Endodermal cell (in vitro differentiated cells): ENCODE measurements at places on chromosomes 6 and 20.

DNA sequence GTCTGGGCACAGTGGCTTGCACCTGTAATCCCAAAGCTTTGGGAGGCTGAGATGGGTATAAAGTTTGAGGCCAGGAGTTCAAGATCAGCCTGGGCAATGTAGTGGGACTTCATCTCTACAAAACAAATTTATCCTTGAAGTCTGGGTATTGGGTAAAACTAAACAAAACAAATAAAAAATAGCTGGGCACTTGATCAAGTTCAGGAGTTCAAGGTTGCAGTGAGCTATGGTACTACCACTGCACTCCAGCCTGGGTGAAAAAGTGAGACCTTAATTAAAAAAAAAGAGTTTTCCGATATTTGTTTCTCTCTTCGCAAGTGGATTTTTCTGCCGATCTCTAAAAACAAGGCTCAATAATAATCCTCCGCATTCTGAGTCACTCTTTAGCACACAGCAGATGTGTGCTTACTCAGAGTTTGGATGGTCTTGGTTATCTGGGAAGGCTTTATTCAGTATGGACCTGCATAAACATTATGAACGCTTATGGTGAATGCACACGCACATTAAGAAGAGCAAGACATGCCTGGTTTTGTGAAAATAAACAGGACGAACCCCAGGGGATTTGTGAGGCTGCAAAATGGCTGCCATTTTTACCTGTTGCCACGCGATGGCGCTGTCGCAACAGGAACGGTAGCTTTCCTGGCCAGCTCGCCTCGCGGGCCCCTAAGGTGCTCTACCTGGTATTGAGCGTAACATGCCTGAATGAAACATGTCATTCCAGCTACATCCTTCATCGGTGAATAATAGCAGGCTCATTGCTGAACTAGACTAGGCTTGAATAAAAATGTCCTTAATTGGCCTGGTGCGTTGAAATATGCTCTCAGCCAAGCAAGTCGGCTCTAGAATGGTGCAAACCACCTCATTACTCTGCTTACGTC, 6.0 kb downstream of the OPN5 start:
- peak; percentile 84 for DNase-seq

- DNase-seq, result peak; percentile 71
Measured at GRCh38 chr6:137867685-137868509, 838 bp downstream of the TNFAIP3 start.

DNA sequence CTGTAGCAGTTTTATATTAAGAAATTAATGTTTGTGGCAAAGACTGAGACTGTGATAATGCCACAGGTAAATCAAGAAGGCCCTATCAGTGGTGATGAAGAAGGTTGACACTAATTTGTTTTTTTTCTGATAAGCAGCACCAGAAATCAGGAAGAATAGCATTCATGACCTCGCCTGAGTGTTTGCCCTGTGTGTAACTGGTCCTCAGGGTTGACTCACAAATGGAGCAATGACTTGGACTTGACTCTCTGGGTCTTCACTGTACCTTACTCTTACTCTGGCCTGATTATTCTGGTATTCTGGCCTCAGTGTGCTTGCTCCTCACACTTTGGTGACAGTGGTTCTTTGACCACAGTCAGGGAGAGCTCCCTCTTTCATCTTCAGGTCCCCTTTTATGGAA, 243.9 kb downstream of the HAO1 start:
- DNase-seq, result no peak

GRCh38 chr20:56347628-56348304, 11.0 kb upstream of the FAM210B start:
- peak; percentile 80 for DNase-seq

DNA sequence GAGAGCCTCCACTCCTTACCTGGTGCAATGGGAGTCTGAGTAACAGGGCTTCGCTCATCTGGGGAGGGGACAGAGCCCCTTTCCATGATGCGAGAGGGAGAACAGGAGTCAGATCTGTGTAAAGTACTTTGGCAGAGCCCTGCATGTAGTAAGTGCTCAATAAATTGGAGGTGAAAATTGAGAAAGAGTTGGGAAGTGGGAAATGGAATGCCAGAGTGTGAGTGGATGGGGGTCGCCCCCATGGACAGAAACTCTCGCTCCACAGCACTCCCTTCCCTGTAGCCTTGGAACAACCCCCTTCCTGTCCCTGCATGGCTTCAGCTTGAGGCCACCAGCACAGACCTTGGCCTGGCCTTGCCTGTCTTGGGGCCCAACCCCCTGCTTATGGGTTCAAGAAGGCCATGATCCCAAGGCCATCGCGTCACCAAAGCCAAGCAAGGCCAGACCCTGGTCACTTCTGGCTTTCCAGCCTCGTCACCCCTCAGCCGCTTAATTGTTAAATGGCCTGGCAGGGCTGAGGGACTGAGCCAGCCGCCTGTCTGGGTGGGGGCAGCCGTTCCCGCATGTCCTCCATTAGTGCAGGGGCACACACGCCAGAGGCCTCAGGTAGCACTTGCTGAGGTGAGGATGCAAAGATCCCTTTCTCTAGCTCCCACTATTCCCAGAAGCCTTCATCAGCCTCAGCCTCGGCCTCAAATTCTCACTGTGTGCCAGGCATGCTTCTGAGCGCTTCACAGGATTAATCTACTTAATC, 93.7 kb upstream of the PTPN1 start:
- DNase-seq, result no peak

GRCh38 chr20:17407550-17407949, 123.6 kb downstream of the BFSP1 start:
- DNase-seq, result no peak

- DNase-seq, result no peak
Measured at GRCh38 chr20:18678549-18679419, 90.9 kb downstream of the DTD1 start.

DNA sequence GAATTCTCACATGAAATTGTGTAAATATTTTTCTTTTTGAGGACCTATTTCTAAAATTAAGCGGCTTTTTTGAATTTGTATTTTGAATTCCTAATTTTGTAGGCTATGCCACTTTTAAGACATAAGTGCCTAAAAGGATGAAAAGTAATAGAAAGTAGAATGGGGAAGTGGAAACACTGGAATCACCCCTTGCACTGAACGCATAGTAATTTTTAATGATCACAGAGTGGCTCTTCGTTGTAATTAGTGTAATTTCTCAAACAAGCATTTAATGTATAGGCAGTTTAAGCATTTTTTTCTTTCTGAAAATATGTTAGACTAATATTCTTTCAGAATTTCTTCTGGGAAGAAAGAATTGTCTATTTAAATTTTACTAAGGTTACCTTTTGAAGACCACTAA, 73.2 kb downstream of the ARID1B start:
- no peak for DNase-seq

DNA sequence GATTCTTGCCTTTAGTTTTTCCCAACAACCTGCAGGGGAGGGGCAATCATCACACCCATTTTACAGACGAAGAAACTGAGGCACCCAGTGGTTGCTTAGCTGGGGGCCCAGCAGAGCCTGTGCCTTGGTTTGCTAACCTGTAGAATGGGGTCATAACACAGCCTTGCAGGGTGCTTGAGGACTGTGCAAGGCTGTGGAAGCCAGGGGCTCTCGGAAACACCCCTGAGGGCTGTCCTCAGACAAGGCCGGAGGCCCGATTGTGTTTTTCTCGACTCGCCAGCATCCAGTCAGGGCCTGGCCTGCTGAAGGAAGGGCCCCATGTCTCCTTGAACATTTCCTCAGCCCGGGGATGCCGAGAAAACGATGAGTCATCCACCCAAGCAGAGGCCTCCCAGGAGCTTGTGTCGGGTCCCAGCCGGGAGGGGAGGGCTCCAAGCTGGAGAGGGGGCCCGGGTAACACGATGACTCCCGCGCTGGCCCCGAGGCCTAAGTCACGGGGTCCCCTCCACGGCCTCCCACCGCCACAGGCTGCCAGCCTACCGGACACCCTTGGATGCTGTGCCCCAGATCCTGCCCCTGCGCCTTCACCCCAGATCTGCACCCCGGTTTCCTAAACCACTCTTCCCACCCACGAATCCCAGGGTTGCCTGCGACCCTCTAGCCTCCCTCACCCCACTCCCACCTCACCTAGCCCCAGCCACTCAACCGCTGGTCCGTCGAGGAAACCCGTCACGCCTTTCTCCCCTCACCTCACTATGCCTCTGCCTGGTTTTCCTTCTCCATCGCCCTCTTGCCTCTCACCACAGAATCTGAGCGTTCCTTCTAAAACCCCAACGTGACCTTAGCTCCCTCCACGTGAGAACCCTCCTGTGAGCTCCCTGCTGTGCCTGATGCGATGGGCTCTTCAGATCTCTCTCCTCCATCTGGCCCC, 10.6 kb downstream of the NOL4L start:
- DNase-seq, result peak; percentile 82

GRCh38 chr20:57262301-57262700, 4.1 kb downstream of the BMP7 start:
- no peak for DNase-seq

GRCh38 chr20:58973866-58974265, 7.2 kb upstream of the NELFCD start:
- no peak for DNase-seq

- DNase-seq, result peak; percentile 85
Measured at GRCh38 chr20:38338849-38339520, 7.3 kb upstream of the LBP start.

GRCh38 chr6:54431466-54431865, 123.2 kb downstream of the TINAG start:
- no peak for DNase-seq

DNA sequence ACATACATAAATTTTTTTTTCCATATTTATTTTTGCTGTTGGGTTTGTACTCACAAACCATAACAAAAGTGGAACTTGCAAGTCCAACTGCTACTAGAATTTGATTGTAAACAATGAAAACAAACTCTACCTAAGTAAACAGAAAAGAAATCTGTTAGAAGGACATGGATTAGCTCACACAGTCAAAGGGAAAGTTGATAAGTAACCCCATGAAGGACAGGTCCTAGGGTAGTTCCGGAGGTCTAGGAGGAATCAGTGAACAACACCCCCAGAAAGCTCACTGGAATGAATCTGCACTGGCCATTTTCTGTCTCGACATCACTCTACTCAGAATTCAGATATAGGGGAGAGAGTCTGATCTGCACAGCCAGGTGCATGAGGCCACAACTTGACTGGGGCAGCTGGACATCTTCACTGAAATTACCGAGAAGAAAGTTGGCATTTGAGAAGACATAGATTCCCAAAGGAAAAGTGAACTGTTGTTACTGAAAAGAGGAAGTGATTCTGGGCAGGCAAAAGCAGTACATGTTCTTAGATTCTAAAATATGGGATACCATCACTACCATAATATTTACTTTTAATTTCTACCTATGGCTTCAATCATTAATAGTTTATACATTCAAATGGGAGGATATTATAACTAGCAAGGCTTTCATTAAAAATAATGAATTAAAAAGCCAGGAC, 76.4 kb downstream of the HMGN3 start:
- no peak for DNase-seq

- no peak for DNase-seq
Measured at GRCh38 chr6:41694815-41695526, 40.4 kb downstream of the TFEB start.

GRCh38 chr6:107576852-107577251, 86.9 kb downstream of the SOBP start:
- no peak for DNase-seq

GRCh38 chr6:62891065-62891647, 320.1 kb upstream of the FKBP1C start:
- no peak for DNase-seq

DNA sequence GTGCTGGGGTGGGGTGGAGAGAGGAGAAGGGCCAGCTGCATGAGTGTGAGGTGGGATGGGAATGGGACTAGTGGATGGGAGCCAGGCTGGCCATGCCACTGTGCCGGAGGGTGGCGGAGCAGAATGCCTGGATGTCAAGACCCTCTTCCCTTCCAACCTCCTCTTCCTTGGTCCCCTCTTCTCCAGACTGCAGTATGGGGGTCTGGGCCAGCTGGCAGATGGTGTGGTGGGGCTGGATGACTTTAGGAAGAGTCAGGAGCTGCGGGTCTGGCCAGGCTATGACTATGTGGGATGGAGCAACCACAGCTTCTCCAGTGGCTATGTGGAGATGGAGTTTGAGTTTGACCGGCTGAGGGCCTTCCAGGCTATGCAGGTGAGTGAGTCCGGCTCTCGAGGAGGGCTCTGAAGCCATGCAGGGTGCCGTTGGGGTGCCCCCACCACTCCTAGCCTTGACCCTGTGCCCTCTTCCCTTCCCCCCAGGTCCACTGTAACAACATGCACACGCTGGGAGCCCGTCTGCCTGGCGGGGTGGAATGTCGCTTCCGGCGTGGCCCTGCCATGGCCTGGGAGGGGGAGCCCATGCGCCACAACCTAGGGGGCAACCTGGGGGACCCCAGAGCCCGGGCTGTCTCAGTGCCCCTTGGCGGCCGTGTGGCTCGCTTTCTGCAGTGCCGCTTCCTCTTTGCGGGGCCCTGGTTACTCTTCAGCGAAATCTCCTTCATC, 7.7 kb downstream of the DDR1 start:
- DNase-seq, result no peak
